ENCODE measurements at places on chromosomes 4 and X.

- peak; percentile 85 for DNase-seq
Observed at GRCh38 chr4:5381961-5382441, 326.4 kb downstream of the EVC2 start.

- DNase-seq, result no peak
Observed at GRCh38 chr4:105550641-105551040, 1.8 kb upstream of the ARHGEF38 start.

DNA sequence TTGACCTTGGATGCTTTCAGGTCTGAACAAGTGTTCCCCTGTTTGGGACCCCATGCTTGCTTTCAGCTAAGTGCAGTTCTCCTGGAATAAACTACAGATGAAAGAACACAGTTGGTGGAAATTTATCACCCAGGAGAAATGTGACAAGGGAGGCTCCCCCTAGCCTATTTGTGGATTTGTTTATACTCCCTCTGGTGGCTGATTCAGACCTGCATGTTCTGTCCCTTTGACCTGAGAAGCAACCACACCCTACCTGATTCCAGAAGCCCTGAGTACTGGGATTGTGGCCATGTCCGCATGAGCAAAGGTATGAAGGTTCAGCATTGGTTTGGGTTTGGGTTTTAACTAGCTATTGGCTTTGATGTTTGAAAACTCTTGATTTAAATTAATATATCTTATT, 440.9 kb downstream of the MID1IP1 start:
- no peak for DNase-seq

GRCh38 chrX:3345281-3346191, 916 bp downstream of the MXRA5 start:
- DNase-seq, result no peak

DNA sequence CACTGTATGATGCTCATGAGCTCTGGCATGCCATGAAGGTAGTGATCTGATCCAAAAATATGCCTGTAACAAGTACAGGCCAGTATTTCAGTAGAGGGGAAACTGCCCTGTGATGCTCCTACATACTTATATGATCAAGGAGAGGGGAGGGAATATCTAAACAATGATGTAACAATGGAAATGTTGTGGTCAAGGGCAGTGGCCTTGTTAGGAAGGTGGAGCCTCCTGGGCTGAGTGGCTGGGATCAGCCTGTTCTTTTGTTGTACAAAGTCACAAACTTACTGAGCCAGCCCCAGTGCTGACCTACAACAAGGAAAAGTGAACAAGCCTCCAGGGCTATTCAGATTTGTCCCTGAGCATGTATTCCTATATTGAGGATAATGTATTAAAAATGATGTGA, 70.3 kb downstream of the ANXA10 start:
- peak; percentile 52 for DNase-seq

DNA sequence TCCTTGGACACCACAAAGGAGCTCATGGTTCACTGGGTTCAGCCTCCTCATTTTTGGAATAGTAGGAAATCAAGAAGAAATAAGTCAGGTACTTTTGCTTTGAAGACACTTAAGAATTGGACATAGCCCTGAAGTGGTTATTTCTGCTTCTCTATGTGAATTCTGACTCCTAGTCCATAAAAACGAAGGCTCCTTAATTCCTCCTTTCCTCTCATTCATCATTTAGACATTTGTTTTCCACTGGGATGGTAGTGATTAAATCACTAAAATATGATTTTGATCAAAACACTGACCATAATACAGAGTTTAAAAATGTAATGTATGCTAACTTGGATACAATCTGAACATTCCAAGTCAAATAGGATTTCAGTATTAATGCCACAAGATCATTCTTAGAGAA, 34.7 kb upstream of the CYP2U1 start:
- DNase-seq, result no peak

DNA sequence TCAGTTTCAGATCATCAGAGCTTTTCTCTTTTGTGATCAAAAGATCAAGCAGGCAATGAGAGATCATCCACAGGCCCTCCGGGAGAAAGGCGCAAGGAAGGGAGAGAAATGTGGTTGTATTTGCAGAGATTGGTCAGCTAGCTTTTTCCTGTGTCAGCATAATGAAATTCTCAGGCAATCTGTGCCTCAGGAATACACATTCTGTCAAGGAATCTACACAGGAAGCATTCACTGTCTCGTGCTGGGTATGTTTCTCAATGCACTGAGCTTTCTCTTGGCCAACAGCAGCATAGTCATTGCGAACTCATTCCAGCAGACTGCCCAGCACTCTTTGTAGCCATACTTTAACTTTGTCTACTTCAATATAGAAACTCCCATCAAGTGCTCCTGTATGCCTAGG, 413.7 kb downstream of the PPP3CA start:
- DNase-seq, result peak; percentile 15

GRCh38 chrX:72685018-72685417, 29.1 kb downstream of the PHKA1 start:
- no peak for DNase-seq

DNA sequence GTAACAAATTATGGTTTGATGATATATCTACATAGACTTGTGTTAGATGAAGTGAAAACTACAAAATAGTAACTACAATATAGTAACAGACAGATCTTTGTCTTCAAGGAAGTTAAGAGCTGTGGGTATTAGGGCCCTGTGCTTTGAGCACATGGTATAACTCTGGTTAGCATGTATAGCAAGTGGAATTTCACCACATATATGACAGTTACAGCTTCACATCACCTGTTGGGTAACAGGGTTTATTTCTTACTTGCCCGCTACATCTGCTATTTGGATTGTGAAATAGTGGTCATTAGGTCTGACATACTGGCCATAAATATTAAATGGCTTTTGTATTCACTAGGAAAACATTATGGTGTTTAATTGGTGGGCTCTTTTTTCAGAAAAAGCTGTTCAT, 20.2 kb downstream of the OFD1 start:
- no peak for DNase-seq

- DNase-seq, result no peak
Observed at GRCh38 chr4:42473071-42473684, 75.9 kb downstream of the SHISA3 start.

DNA sequence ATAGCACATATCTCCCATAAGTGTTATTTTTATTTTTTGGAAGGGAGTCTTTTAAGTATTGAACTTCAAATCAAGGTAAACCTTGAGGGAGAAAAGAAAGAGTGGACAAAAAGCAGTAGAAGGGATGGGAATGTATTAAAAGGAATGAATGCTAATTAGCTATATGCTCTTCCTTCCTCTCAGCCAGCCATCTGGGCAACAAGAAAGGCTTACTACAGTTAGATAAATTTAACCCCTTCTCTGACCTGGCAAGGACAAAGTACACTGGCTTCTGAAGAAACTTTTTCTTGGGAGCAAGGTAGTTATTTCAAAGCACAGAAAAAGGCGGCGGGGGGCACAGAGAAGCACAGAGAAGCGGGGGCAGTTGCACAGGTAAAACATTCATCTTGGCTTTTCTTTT, 54.6 kb downstream of the GAB1 start:
- DNase-seq, result no peak

- no peak for DNase-seq
Observed at GRCh38 chr4:150018257-150018656, 60.0 kb upstream of the DCLK2 start.

GRCh38 chr4:77820649-77821561, 1.7 kb upstream of the CNOT6L start:
- DNase-seq, result no peak

- no peak for DNase-seq
Observed at GRCh38 chrX:152991123-152991522, 2.8 kb downstream of the PNMA5 start.

- no peak for DNase-seq
Observed at GRCh38 chr4:73406548-73406875, 2.4 kb downstream of the ALB start.

GRCh38 chr4:140666889-140667614, 89.1 kb downstream of the TBC1D9 start:
- DNase-seq, result no peak
